ENCODE measurements at places on chromosomes 5 and 9.

GRCh38 chr5:6458833-6459232, 10.2 kb downstream of the UBE2QL1 start:
- no peak for DNase-seq

GRCh38 chr5:90934091-90934719, 375.6 kb downstream of the ADGRV1 start:
- no peak for DNase-seq

DNA sequence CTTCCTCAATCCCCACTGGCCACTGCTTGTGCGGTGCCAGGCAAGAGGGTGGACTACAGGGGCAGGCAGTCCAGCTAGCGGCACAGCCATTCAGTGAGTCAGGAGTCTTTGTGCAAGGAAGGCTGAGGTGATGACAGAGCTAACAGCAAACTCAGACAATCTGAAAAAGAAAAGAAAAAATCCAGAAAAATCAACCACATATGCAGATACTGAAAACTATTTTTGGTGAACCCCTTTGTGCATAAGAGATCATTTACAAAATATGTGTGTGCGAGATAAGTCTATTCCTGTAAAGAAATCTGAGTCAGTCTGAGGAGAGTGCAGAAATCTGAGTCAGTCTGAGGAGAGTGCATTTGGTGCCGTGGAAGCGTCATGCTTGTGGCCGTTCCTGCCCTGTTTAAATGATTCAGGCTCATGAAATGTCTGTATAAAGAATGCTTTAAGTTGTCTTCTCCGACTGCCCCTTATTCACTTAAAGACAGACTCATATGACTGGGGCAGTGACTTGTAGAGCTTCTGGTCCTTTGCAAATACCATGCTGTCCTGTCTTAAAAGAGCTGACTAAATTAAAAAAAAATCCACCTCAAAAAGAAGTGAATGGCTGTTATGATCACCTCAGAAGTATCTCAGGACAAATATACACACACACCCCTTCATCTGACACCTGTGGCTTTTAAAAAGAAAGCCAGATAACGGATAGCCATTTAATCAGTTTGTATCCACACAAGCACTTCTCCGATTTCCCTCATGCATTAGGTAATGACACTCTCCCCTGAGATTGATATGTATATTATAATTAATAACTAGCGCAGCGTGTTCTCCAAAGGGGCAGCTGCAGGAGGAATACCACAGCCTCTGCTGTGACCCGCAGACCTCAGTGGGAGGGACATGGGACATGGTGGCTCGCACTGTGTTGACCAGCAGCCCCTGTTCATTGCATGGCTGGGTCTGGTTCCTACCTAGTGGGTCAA, 47.3 kb downstream of the TRIO start:
- no peak for DNase-seq

GRCh38 chr5:15902066-15902465, 277.5 kb downstream of the MARCHF11 start:
- no peak for DNase-seq

- no peak for DNase-seq
Measured at GRCh38 chr5:90940227-90940995, 381.8 kb downstream of the ADGRV1 start.

- DNase-seq, result no peak
Measured at GRCh38 chr5:43051684-43052083, 11.6 kb upstream of the ANXA2R start.

GRCh38 chr9:36438536-36439236, 38.6 kb upstream of the RNF38 start:
- DNase-seq, result no peak

GRCh38 chr9:126392662-126393371, 66.2 kb downstream of the MVB12B start:
- no peak for DNase-seq

DNA sequence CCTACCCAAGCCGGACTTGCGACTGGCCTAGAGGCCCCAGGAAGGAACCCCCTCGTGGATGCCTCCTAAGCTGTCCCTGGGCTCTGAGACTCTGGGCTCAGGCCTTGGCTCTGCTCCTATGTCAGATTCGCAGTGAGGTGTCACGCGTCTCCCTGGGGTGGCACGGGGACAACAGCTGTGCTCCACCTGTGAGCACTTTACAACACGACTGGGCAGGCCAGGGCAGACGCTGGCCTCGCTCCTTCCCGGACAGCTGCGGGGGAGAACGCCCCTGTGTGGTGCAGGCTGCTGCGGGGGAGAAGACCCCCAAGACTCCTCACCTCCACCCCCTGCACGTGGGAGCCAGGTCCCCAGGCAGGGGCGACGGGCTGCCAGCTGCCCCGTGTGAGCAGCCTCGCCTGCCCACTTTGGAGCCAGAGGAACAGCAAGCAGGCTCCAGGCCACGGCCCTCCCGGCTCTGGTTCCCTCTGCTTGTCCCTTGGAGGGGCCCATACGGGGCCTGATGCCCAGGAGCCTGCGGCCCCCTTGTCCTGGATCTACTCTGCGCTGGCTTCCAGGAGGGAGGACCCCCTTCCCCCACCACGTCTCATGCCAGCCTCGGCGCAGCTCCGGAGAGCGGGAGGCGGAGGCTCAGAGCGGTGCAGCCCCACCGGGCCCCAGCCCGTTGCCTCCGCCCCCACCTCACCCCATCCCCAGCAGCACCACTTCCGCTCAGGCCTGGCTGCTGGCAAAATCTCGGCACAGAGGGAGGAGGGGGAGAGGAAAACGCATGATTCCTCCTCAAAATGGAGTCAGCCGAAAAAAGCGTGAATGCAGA, 36.0 kb downstream of the SARDH start:
- peak; percentile 43 for DNase-seq

- DNase-seq, result no peak
Measured at GRCh38 chr5:151139646-151140045, 17.9 kb downstream of the ANXA6 start.

- DNase-seq, result no peak
Measured at GRCh38 chr5:101045689-101046088, 142.6 kb upstream of the ST8SIA4 start.

GRCh38 chr5:110323357-110323756, 403.1 kb downstream of the TMEM232 start:
- no peak for DNase-seq

DNA sequence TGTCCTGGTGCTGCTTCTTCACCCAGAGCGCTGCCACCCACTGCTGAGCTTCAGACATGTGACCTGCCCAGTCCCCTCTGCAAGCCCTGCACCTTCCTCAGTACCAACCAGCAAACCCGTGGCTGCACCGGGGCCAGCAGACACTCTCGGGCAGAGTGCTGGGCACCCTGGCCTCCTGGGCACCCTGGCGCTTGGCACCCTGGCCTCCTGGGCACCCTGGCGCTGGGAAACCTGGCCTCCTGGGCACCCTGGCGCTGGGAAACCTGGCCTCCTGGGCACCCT, 31.7 kb upstream of the SLC12A7 start:
- DNase-seq, result no peak

DNA sequence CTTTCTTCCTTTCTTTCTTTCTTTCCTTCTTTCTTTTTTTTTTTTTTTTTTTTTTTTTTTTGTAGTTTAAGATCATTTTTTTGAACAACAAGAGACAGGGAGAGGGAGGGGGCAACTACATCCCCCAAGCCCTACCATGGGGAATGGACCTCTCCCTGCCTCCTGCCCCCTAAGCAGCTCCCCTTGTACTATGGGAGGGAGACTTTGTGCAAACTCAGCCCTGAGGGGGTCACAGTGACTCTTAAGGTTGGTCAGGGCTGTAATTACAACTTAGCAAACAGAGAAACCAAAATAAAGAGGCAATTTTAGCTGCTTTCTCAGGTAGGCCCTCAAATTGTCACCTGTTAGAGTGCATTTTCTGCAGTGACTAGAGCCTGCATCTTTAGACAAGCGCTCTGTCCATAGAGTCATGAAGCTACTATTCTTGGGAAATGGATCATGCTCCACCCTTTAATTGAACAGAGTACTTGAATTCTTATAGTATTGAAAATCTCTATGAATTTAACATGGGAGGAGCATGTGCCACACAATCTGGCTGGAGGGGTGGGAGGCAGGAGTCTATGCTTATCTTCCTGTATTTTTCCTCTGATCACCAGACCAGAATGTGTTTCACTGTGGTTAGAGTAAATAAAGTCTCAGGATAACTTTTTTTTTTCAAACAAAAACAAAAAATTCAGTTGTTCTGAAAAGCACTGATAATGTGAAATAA, 24.3 kb upstream of the PIK3R1 start:
- no peak for DNase-seq

- DNase-seq, result no peak
Measured at GRCh38 chr9:114591291-114591787, 3.8 kb downstream of the ATP6V1G1 start.

DNA sequence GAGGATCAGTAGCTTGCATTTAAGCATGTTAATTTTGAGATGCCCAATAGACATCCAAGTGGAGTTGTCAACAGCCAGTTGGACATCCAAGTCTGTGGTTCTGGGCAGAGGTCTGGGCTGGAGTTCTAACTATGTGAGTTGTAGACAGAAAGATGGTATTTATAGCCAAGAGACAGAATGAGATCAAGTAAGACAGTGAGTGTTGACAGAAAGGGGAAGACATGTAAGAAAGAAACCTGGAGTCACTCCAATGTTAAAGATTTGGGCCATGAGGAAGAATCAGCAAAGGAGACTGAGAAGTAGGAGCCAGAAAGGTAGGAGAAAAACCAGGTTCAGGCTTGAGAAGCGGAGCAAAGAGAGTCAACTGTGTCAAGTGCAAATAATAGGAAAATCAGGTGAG, 95.5 kb upstream of the PUM3 start:
- DNase-seq, result no peak

- DNase-seq, result no peak
Measured at GRCh38 chr5:6552612-6553011, 80.2 kb downstream of the NSUN2 start.

GRCh38 chr9:131986089-131986488, 93.6 kb downstream of the MED27 start:
- no peak for DNase-seq

DNA sequence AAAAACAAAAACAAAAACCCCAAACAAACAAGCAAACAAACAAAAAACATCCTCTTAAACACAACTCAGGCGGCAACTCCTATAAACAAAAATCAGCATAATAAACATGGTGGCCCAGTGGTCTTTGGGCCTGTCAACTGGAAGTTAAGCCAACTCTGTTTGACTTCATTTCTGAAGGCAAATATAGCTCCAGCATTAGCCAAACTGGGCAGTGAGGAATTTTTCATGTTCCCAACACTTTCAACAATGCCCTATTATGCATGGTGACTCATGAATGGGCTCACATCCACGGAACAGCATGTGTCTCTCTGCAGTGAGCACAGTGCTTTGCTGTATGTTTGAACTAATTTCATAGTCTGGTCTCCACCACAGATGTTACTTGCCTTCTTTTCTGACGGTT, 143.9 kb upstream of the STC2 start:
- DNase-seq, result no peak

DNA sequence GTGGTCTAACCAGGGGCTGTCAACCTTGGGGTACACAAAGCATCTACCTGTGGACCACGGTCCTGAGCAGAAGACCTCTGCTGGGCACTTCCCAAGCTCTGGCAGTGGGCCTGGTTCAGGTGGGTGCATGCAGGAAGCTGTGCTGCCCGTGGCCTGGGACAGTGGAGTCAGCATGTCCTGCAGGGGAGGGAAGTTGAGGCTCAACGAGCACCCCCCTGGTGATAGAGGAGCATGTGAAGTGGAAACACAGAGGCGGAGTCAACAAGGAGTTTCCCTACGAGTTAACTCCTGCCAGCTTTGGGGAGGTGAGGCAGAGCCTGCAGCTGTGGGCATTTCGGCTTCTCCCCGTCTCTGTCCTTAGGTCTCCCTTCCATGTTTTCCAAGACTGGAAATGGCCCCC, 67.5 kb upstream of the IRX2 start:
- DNase-seq, result no peak

GRCh38 chr9:19511694-19512093, 102.9 kb downstream of the ACER2 start:
- no peak for DNase-seq

- DNase-seq, result no peak
Measured at GRCh38 chr9:21434202-21435014, 5.8 kb upstream of the IFNA1 start.

GRCh38 chr9:35464141-35465025, 25.5 kb upstream of the RUSC2 start:
- no peak for DNase-seq

DNA sequence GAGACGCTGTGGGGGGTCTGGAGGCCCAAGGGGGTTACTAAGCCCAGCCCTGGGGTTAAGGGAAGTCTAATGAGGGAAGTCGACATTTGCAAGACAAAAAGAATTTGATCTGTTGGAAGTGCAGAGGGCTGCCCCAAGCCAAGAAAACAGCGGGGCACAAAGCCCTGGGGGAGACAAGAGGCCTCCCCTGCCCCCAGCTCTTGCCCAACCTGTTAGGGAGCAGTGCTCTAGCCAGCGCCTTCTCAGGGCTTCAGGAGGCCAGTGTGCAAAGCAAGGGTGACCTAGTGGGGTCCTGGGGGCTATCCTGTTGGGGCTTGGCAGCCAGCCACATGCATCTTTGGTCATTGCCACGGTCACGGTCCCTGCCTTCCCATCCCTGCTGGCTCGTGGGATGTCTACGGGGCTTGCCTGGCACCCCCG, 25.2 kb downstream of the GFI1B start:
- no peak for DNase-seq

DNA sequence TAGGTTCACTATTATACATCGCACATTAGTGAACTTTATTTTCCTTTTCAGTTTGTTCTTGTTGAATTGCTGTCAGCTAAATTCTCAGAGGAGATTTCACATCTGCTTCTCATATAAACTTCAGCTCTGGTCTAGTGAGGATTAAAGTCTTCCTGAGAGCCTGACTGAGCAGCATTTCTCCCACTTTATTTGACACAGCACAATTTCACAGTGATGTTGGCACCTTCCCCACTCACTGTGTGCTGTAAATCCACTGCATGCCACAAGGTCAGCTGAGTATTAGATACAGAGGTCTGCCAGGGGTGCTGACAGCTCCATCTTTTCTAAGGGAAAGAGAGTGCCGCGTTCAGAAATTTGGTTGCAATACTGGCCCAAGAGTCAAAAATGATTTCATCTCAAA, 567.4 kb downstream of the PRR16 start:
- no peak for DNase-seq

- no peak for DNase-seq
Measured at GRCh38 chr5:170560938-170561337, 57.1 kb downstream of the KCNIP1 start.

DNA sequence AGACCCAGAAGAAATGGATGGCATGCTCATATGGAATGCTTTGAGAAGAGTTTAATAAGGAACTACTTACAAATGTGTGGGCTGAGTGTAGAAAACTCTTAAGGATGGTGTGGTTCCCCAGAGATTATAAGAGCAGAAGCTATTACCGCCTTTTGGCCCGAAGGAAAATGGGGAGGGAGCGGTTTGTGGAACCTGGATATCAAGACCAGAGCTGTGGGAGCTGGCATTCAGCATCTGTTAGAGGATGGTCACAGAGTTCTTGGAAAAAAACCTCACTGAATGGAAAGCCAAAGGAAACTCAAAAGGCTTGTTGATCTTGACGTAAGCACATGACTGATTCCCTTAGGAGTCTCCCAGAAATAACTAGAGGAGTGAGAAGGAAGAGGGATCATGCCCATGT, 151.0 kb downstream of the PJA2 start:
- DNase-seq, result no peak

- no peak for DNase-seq
Measured at GRCh38 chr5:117255211-117256027, 680.8 kb upstream of the SEMA6A start.

- no peak for DNase-seq
Measured at GRCh38 chr5:151598984-151599383, 7.9 kb upstream of the FAT2 start.
